Cortex of kidney (tissue), 1 donor: ENCODE measurements at places on chromosomes 5 and 9.

DNA sequence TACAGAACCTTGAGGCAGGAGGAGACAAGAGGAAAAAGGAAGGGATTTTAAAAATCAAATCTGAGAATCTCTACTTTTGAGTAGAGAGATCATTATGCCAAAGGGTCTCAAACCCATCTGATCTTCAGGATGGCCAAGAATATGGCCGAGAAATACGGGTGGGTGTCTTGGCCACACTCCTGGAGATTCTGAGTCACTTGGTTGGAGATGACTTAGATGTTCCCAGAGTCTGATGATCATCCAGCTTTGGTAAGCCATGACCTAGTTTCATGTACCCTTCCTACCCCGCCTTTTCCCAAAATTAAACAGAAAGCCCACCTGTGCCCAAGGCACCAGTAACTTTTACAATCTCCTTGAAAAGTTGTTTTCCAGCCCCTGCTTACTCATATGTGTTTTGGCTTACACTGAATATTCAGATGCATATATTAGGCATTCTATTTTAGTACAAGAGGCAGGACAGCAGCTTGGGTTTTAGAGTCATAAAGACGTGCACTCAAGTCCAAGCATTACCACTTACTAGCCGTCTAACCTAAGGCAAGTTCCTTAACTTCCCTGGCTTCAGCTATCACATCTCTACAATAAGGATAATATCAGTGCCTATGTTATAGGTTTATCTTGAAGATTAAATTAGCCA lies 167.0 kb upstream of the GPR151 start:
- DNase-seq = no peak

DNA sequence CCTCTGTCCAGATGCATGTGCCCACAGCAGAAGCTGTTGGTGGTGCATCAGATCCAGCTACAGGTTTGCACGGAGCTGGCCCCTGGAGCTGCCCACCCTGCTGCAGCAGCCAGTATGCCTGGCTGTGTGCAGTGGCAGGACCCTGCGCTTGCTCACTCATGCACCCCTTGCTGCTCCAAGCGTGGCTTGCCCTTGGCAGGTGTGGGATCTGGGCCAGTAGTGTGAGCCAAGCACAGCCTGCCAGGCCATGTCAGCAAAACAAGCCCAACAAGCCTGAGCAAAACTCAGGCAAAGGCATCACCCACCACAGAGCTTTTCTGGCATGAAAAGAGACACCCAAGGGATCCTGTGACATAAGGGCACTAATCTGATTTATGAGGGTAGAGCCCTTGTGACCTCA lies 18.3 kb upstream of the ECPAS start:
- DNase-seq = no peak

DNA sequence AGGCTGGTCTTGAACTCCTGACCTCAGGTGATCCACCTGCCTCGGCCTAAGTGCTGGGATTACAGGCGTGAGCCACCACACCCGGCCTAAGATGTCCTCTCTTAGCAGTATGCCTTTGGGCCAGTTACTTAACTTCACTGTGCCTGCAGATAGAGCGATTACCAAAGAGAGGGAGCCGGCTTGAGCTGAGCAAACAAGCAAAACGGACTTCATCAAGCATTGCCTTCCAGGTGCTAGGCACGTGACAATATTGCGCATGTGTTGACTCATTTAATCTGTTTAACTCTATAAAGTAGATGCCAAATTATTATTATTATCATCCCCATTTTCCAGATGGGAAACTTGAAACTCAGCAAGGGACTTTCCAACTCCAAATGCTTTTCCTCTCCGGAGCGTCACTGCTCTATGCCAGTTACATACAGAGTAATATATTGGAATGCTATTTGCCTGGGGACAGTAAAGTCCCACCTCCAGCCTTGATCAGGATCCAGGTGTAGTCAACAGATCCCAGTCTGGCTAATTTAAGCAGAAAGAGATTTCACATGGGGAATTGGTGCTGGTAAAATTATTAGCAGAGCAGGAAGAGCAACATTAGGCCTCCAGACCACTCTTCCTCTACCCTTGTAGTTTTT lies 5.6 kb upstream of the C9orf152 start:
- DNase-seq = no peak

DNA sequence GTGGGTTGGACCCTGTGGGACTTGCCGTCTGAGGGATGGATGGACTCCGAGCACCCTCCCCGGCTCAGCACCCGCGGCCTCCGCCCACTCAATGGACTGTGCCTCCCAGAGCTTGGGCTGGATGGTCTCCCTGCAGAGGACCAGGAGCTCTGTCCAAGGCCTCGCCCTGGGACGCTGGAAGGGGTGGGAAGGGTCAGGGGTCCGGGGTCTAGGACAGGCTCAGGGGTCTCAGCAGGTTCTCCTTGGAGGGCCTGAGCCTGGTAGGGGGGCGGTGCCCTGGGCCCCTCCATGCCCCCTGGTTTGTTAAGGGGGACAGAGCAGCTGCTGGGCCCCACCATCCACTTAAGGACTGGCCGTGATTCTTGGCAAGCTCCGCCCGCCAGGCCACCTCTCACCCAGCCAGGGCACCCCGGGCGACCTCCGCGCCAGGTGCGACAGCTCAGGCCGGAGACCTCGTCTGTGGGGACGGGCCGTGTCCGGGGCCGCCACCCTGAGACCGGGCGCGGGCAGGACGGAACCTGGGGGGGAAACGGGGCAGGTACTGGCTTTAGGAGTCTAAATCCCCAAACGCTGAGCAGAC lies 29.2 kb downstream of the EXOC3 start:
- no peak for DNase-seq

- no peak for DNase-seq
These were observed 124.9 kb upstream of the ZNF608 start for GRCh38 chr5:124871303-124871702.

DNA sequence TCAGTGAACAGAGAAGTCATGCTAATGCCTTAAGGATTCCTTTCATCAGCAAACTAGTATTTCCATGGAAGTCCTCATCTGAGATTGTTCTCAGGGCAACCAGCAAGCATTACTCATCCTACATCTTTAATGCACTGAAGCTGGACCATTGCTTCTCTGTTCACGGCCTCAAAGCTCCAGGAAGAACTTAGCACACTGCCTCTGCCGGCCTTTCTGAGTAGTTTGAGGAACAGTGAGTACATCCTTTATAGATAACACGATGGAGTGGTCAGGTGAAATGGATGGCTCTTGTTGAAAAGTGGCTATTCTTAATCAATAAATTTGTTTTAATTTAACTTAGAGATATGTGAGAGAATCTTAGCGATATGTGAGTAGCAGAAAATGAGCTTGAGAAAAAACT lies 35.8 kb downstream of the MEGF10 start:
- DNase-seq = no peak

- DNase-seq = no peak
These were observed 83.0 kb upstream of the FAM120A start for GRCh38 chr9:93368437-93368836.

GRCh38 chr9:6538666-6539071 lies 106.9 kb downstream of the GLDC start:
- no peak for DNase-seq

DNA sequence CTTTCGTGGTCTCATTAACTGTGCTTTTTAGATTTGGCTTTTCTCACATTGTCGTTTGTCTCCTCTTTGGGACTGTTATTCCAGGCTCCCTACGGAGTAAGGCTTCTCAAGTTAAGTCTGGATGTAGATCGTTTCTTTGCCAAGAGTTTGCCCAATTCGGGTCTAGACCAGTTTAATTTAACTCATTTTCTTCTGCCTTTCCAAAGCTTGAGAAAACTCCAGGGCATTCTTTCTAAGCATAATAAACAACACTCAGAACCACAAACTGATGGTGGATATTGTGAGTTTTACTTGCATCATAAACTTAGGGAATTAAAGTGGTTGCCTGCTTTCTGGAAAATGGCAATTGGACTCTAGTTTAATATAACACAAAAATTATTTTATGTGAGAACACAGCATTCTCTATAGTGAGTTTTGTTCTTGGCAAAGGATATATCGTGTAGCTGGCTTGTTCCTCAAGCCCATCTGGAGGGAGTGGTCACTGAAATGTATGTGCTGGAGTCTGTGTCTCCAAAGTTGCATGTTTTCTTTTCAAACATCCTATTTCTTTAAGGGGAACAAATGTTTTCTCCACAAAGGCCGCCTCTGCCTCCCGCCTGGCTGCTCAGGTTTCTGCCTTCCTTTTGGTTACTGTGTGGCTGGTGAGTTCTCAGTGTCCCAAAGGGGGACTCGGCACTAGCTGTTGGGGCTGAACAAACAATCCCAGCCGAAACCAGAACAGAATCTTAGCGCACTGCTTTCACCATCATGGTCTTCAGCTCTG lies 211.3 kb upstream of the FBN2 start:
- no peak for DNase-seq

DNA sequence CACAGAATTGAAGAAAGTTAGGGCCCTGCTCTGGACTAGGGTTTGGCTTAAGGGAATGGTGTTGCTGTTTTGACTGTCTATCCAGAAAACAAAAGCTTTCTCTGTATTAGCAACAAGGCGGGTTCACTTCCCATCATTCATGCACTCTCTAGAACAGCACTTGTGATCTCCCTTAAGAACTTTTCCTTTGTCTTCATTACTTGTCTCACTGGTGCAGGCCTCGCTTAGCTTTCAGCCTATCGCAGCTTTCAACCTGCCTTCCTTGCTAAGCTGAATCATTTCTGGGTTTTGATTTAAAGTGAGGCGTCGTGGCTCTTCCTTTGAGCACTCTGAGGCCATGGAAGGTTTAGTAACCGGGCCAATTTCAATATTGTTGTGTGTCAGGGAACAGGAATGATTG lies 35.2 kb upstream of the LPCAT1 start:
- no peak for DNase-seq

GRCh38 chr5:141488591-141489561 lies at the start of gene PCDHGC5:
Gene PCDHGC5 (plus strand): TSS chr5:141489081. CDS start chr5:141489241, 160 bp downstream.
- no peak for DNase-seq

- no peak for DNase-seq
These were observed 84.0 kb downstream of the RAB3C start for GRCh38 chr5:58666598-58667581.

GRCh38 chr5:93415819-93416218 lies 165.2 kb downstream of the NR2F1-AS1 start:
- DNase-seq = no peak

GRCh38 chr9:79610019-79610631 lies 38.4 kb downstream of the TLE4 start:
- DNase-seq = no peak

GRCh38 chr9:17775656-17776055 lies 196.8 kb downstream of the SH3GL2 start:
- DNase-seq = no peak

DNA sequence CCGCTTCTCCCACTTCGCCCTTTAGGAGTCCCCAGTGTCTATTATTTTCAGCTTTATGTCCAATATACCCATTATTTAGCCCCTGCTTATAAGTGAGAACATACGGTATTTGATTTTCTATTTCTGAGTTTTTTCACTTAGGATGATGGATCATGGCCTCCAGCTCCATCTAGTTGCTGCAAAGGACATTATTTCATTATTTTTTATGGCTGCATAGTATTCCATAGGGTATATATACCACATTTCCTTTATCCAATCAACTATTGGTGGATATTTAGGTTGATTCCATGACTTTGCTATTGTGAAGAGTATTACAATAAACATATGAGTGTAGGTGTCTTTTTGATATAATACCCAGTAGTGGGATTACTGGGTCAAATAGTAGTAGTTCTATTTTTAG lies 162.9 kb downstream of the FER start:
- no peak for DNase-seq

GRCh38 chr5:9363026-9363425 lies 182.8 kb downstream of the SEMA5A start:
- DNase-seq = no peak

DNA sequence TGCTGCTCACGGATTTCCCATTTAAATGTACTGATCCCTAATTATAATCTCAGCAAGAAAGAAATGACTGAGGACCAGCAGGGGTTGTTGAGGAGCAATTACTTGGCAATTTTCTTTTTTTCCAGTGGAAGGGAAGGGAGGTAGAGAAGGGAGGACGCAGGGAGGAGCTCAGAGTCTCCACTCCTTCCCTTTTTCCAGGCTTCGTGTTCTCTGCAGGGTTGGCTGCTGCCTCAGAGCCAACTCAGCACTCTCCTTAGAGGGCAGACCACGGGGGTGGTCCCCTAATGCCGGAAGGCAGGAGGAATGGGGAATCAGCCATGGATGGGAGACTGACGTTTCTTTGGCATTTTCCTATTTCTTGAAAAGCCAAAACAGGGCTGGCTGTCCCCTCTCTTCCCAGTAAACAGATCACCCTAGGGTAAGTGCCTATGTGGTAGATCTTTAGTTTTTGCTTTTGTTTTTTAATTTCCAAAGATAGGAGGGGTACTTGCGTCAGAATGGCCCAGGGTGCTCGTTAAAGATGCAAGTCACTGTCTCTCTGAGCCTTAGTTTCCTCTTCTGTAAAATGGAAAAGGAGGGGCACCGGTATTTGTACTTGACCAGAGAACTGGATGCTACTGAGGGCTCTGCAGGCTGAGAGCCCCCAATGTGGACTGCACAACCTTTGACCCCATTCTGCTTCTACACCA lies 39.6 kb upstream of the LCP2 start:
- DNase-seq = no peak

DNA sequence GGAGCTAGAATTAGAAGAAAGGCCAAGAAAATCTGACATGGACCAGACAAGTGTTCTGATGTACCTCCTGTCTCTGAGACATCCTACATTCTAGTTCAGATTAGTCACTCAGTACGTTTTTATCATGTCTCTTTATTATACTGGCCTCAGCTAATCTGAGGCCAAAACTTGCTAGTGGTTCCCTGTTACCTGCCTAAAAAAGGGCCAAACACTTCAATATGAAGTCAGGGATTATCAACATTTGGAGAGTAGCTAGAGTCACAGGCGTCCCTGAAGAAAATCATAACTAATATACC lies 587.4 kb downstream of the PRELID2 start:
- no peak for DNase-seq

GRCh38 chr5:133474851-133475590 lies 137.3 kb downstream of the FSTL4 start:
- DNase-seq = no peak

DNA sequence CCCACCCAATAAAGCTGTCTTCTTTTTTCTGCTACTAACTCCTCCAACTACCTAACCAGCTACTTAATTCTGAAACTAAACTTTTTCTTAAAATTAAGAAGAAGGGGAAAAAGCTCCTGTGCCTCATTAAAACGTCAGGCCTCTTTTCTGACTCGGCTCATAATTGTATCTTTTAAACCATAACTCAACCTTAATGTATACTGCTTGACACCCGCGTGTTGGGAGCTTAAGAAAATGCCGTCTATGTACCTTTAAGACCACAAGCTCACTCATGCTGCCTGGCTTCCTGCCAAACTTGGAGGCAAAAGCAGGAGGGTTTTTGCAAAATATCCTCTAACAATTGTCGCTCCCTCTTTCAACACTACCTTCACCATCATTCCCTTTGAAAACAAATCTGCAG lies 5.0 kb downstream of the EBF1 start:
- DNase-seq = no peak
